Suppressor macrophage (primary cell): ENCODE measurements at places on chromosomes 11 and 22.

DNA sequence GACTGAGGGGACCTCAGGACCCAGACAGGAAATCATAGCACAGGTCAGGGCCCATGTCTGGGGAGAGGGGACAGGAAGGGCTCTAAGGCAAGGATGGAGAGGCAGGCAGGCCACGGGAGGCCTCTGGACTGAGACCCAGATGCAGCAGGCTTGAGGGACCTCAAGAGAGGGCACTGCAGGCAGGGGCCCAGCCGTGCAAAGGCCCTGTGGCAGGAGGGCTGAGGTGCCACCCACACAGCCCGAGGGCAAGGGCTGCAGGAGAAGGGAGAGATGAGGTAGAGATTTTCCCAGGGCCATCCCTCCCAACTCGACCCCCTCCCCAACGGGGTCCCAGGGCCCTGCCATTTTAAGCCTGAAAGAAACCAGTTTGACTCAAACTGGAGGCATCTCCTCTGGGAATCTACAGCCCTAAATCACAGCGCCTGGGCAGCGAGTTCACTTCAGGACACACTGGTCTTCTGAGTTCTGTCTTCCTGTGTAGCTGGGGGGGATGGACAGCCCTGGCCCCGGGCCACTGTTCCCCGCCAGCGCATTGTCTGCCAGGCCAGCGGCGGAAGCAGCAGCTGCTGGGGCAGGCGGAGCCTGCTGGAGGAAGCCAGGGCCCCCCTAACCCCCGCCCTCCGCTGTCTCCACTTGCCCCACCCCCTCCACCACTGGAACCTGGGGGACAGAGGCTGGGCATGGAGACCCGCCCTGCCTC is 20.3 kb upstream of the WNT7B start:
- DNase-seq: peak; percentile 92

DNA sequence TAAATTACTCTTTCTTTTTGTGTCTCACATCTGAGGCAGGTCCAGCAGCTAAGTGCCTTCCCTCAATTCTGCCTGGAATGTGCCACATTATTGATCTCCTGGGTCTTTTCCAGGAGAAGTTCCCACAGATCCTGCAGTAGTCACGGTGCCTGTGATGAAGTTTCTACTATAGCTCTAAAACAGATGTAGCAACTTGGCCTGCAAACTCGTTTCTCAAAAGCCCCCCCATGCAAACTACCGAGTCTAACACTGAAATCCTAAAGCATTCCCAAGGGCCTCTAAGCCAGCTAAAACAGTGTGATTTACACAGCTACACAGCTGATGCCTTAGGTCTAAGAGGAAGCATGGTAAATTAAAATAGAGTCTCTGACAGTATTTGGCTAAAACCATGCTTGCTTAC is 54.3 kb downstream of the DDI1 start:
- DNase-seq: no peak

GRCh38 chr11:77191429-77191822 is 63.4 kb downstream of the MYO7A start:
- no peak for DNase-seq

- DNase-seq: peak; percentile 40
Measured at GRCh38 chr11:121291896-121292494, 576 bp upstream of the SC5D start.

DNA sequence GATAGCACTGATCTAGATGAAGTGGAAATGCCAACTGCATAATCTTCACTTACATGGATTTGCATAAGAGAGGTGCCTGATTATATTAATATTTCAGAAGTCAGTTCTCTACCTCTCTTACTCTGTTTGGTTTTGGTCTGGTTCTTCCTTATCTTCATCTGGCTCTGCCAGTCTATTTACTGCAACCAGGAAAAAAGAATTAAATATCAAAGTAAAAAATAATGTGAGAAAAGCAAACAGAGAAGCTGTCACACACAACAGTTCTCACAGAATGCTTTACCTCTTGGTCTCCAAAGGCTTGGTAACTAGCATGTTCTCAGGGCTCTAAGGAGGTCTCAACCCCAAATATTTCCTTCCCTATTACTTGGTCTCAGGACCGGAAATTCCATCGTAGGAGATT is 6.7 kb downstream of the VSIG10L2 start:
- DNase-seq: no peak

- no peak for DNase-seq
Measured at GRCh38 chr11:16395601-16396000, 39.3 kb upstream of the SOX6 start.

- no peak for DNase-seq
Measured at GRCh38 chr11:125327518-125328224, 163.1 kb downstream of the PKNOX2 start.

DNA sequence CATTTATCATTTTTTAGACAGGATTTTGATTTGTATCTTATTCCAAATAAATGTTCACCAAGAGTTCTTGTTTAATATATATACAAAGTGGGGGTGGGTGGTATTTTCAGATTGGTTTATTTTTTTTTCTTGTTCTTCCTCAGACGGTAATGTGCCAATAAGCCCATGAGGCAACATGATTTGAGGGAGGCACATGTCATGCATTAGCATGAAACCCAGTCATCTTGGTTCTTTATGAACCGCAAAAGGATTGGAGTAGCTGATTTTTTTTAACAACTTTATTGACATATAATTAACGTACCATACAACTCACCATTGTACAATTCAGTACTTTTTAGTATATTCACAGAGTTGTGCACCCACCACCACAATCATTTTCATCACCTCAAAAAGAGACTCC is 2.7 kb downstream of the BCL2L13 start:
- DNase-seq: peak; percentile 25

DNA sequence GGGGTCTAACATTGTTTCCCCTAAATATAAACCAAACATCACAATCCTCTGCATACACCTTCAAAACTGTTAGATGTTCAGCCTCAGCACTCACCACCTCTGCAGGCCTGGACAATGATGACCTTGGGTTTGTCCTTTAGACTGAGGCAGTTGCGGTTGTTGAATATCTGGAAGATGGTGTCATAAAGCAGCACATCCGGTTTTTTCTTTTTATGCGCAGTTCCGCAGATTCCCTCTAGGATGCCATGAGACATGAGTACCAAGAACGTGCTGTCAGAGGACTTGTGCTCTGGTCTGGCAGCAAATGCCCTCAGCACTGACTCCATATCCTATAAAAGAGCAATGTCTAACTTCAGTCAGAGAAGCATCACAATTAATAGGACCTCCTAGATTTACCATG is 22.8 kb downstream of the CASP5 start:
- DNase-seq: no peak

- DNase-seq: no peak
Measured at GRCh38 chr11:107711861-107712755, at the start of gene SLN. Gene SLN (minus strand): TSS chr11:107712056.

- no peak for DNase-seq
Measured at GRCh38 chr11:106446955-106447354, 369.5 kb downstream of the AASDHPPT start.

GRCh38 chr22:42353883-42354727 is 78.1 kb downstream of the NFAM1 start:
- no peak for DNase-seq

DNA sequence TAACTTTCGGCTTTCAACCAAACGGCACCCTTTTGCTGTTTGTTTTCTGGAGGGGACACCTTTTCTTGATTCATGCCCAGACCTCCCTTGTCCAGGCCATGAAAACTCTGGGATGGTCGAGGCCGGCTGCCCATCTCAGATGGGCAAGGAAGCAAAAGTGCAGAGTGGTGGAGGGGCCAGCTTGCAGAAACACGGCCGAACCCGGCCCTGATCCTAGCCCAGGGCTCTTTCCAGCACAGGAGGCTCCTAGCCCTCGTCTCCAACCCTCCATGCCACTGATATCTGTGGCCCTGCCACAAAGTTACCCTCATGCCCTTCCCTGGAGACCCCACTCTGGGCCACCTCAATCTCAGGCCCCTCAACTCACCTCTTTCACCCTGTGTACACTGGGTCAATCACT is 18.9 kb upstream of the SLC22A12 start:
- DNase-seq: no peak

DNA sequence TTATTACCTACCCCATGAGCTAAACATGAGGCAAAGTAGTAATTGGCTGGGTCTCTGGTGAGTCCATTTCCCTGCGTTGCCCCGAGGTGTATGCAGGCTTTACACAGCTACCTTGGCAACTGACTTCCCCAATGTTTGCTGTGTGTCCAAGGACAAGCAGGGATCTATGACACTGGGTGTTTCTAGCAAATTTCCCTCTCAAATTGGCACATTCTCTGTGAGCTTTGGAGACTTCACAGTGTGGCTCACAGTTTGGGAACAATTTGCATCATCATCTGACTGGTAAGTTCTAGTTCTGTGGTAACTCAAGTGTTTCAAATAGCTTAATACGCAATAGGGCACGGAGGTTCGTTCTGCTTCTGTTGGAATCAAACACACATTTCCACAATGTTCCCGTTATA is 12.5 kb downstream of the NNMT start:
- peak; percentile 51 for DNase-seq

DNA sequence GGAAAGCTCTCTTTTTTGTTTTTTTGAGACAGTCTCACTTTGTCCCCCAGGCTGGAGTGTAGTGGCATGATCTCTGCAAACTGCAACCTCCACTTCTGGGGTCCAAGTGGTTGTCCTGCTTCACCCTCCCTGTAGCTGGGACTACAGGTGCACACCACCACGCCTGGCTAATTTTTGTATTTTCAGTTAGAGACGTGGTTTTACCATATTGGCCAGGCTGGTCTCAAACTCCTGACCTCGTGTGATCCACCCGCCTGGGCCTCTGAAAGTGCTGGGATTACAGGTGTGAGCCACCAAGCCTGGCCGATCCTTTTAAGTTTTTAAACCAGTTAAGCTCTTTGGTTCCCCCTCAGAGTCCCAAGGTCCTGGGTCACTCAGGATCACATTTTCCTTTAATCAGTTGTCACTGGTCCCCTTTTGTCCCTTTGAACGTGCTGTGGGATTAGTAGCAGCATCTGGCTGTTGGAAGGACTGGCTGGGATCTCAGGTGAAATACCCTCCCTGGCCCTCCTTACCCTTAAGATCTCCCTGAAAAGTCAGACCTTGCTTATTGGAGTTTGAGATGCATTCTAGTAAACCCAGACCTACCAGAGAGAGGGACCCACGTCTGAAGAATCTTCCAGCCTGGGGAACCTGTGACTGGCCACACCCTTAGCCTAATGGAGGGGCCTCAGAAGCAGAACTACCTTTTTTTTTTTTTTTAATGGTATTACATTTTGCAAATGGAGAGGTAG is 8.1 kb downstream of the MALAT1 start:
- no peak for DNase-seq

GRCh38 chr22:29308148-29308790 is 1.8 kb downstream of the GAS2L1 start:
- no peak for DNase-seq

DNA sequence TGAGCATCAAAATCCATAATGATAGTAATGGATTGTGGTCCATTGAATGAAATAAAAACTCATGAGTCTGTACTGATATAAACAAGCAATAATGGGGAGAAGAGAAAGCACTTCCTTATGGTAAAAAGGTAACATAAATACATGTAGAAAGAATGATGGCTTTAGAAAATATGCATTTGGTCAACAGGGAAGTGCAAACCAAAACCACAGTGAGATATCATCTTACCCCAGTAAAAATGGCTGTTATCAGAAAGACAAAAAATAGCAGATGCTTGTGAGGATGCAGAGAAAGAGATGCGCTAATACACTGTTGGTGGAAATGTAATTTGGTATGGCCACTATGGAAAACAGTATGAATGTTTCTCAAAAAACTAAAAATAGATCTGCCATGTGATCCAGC is 6.9 kb upstream of the MMP20 start:
- DNase-seq: no peak

DNA sequence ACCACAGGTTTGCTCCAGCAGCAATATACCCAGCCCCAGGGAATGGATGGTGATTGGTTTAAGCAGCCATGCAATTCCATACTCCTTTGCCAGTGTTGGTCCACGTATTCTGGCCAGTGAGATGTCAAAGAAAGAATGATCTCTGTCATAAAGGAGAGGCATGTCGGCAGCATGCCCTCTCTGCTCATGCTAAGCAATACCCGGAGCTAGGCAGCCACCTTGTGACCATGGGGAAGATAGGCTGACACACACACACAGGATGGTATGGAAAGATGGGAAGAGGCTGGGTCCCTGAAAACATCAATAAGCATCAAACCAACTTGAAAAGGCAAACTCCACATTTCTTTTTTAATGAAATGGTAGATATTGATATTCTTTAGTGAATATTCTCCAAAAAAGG is 5.1 kb downstream of the ABCC8 start:
- DNase-seq: no peak

- DNase-seq: no peak
Measured at GRCh38 chr11:5486421-5486820, 2.1 kb upstream of the OR52D1 start.

DNA sequence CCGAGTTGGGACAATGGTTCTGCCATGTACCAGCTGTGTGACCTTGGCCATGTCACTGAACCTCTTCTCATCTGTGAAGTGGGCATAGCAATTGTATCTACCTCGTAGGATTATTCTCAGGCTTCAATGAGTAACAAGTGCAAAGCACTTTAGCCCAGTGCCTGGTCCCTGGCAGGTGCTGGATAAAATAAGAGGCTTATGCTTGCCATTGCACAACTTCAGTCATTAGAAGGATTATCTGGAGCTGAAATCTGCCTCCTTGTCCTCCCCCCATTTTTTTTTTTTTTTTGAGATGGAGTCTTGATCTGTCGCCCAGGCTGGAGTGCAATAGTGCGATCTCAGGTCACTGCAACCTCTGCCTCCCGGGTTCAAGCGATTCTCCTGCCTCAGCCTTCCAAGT is 7.2 kb downstream of the SMTNL1 start:
- DNase-seq: no peak

DNA sequence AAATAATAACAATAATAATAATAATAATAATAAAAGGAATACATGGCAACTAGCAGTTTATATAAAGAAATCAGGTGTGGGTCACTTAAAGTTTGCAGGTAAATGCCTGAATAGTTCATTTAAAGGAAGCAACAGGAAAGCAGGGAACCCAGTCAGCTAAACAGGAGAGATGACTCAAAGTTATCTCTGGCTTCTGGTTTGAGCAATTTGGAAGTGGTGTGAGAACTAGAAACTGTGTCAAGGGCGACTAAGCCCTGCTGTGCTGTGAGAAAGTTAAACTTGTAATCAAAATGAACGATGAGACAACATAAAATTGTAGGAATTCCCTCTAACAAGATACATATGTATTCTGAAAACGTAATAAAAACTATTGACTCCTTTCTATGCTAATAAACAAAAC is 35.5 kb downstream of the SLC22A9 start:
- DNase-seq: no peak

DNA sequence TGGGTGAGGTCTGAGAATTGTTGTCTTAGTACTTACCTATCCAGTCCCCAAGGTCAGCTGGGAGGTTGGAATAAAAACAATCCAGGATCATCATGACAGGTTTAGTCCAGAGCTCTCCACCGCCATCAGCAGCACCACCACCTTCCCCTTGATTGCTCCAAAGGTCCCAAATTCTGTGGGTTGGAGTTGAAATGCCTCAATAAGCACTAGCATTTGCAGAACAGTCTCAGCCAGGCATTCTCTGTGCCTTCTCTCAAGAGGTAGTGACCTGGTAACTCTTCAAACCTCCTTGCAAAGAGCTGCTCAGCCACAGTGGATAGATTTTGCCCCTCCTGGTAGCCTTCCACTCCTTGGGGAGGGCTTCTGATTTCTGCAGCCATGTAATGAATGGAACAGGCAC is 69.6 kb downstream of the PRDM11 start:
- DNase-seq: no peak

- no peak for DNase-seq
Measured at GRCh38 chr11:129710423-129710822, 105.2 kb upstream of the TMEM45B start.
